ENCODE measurements at places on chromosomes 2 and 18. TPM values are rescaled to one million over a fixed set of nuclear protein-coding genes. Genes with fewer than 3 reads are reported as not detected.

The TBR1 gene
- total RNA-seq, result not detected

The DUSP19 gene
- 1.7 TPM for total RNA-seq

The TPRKB gene
- 37.5 TPM for total RNA-seq

DNA sequence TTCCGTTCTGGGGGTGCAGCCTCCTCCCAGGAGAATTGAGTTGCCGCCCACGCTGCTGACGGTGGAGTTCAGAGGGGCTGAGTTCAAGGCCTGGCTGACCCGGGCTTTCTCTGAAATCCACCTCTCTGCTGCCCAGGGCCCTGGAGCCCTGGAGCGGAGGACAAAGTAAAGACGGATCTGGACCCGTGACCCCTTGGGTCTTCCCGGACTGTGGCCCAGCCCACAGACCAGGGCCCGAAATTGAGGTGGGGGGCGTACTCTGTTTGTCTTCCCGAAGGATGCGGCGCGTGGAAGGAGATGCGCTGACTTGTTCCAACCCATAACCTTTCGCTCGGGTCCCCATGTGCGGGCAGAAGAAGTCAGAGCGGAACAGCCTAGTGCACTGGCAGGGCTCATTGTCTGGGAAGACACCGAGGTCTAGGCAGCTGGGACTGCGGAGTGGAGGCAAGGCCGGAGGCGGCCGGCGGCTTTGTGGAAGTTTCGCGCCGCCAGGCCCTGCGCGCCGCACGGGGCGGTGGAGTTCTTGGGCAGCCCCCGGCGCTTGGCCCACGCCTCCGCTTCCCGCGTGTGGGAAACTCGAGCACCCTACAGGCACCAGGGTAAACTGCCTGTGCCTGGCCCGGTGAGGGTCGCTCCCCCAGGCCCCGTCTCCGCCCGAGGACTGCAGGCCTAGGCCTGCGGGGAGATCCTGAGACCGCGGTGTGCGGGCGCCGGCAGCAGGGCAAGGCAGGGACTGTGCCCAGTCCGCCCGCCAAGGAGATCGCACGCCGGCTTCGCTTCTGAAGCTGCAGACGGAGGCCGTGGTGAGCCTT is 9.8 kb downstream of the POU3F3 start:
- DNase-seq, result no peak

Data from activated naive CD8-positive, alpha-beta T cell treated with anti-CD3 and anti-CD28 coated beads, Interleukin-2, amount 10 ng/mL, durations not matched to agents 7 days and 5 days (primary cell).